ENCODE measurements at places on chromosomes 12 and 14.

DNA sequence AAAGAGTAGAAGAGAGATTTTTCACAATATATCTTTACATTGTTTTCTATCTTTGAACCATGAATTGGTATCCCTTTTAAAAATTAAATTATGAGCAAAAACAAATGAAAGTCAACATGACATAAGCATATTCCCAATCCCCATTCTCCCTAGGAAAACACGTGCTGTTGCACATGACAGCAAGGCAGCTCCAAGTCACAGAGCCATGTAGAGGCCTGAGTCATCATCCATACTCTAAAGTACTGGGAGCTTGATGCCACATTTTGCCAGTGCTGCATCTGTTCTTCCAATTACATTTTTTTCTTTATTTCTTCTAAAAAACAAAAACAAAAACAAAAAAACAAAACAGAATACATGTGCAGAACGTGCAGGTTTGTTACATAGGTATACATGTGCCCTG is 115.2 kb downstream of the ITPR2 start:
- no peak for DNase-seq

DNA sequence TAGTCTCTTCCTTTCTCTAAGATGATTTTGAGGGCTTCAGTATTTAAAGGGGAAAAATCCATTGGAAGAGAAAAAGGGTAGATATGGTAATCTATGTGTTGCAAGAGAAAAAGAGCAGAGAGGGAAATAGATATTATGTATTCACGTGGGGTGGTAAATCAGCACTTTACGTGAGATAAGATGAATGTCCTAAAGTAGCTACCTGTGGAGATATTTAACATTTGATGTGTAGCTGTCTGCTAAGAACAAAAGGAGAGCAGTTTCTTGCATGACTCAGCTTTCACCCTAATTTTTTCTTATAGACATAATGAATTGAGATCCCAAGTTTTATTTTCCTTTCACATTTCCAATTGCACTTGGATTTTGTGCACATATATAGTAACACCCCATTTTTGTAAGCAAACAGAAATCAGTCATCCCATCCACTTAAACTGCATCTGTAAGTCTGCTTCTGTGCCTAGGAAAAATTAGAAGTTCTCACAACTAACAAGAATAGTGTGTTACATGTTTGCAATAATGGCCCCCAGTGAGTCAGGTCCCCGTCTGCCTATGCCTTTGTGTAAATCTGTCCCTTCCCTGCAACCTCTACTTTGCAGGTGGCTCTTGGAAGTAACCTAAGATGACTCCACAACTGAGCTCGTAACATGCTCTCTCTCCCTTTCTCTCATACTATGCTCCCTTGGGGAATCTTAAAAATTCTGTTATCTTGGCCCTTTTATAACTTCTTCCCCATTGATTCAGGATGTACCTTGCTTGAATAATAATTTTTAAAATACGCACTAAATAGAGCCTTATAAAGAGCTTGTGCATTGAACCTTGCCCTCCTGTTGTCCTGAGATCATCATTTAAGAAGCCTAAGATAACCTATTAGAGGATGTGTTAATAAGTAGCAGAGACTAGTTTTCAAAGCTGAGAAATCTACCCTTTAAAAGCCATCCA is 3.7 kb downstream of the TMTC3 start:
- DNase-seq, result no peak

- DNase-seq, result no peak
Measured at GRCh38 chr12:8648576-8649205, 13.9 kb downstream of the MFAP5 start.

DNA sequence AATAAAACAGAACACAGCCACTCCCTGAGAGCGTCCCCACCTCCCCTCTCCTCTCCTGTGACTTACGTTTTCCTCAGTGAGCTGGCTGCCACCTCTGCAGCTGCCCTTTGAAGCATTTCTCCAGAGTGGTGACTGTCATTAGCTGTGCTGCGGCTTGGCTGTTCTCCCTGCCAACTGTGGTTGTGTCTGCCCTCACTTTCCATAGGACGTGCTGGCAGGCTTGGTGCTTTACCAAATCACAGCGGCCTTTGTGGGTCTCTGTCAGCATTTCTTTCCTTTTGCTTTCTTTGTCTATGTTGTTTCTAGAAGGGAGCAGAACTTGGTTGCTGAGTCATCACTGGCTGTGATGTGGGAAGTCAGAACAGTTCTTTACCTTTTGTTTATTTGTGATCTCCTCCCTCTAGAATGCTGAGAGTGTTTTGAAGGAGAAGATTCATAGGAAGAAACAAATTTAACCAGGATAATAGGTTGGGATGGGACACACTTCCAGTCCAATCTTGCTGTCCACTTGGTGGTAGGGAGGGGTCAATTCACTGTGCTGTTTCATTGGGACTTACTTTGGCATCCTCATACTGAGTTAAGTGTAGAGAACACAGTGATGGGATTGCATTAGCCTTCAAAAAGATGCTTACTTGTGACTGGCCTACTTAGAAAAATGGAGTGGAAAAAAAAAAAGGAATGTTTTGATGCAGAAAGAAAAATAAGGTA is 88.2 kb downstream of the TMX1 start:
- peak; percentile 37 for DNase-seq

- DNase-seq, result no peak
Measured at GRCh38 chr14:96944297-96944696, 147.1 kb downstream of the VRK1 start.

- no peak for DNase-seq
Measured at GRCh38 chr12:31737763-31738162, 8.9 kb upstream of the AMN1 start.

DNA sequence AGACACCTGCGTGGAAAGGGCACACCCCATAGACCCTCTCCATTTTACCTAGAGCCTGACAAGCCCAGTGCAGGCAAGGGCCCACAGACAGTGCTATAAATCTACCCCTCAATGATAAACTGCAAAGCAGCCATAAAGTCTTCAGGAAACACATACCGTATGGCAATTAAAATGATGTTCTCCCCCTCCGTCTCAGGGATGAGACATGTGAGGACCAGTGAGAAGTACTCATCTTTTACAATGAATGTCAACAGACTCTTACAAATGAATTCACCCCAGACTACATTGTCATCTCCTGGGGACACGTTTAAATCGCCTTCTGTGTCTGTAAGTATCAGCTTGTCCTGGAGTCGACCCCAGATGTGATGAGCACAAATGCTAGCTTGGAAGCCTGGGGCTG is 362.7 kb downstream of the ADGRD1 start:
- no peak for DNase-seq

DNA sequence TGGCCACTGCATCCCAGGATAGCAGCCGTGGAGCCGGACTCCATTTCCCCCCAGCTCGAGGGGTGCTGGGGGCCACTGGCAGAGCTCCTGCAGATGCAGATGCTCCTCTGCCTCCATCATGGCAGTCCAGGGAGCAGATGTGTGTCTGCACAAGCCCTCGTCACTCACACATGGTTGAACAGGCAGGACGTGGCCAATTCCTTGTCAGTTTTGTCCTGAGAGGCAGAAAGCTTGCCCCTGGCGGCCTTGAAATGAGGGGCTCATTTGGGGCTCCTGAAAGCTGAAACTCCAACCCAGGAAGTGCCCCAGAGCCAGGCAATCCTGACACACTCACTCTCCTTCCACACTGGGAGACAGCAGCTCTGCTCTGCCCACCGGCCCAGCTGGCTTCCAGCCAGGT is 100.9 kb upstream of the C14orf180 start:
- DNase-seq, result no peak

GRCh38 chr12:15883536-15883935 is 1.3 kb downstream of the STRAP start:
- DNase-seq, result peak; percentile 7

- DNase-seq, result peak; percentile 87
Measured at GRCh38 chr14:99389174-99389826, 91.4 kb downstream of the SETD3 start.

DNA sequence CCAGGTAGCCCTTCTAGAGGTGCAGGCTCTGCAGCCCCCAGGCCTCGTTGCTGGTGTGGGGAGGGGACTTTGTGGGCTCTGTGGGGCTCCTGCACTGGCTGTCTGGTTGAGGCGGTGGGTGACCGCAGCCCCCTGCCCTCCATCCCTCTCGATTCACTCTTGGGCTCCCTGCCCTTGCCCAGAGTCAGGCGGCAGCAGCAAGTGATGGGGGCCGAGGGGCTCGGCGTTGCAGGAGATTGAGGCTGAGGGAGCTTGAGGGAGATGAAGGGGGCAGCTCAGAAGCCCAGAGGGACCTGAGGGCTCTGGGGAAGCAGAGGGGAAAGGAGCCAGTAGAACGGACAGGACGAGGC is 9.5 kb upstream of the LRTM2 start:
- no peak for DNase-seq

- DNase-seq, result no peak
Measured at GRCh38 chr14:92792885-92793284, 1.2 kb upstream of the GOLGA5 start.

- peak; percentile 57 for DNase-seq
Measured at GRCh38 chr12:109467978-109468676, 9.0 kb downstream of the KCTD10 start.

DNA sequence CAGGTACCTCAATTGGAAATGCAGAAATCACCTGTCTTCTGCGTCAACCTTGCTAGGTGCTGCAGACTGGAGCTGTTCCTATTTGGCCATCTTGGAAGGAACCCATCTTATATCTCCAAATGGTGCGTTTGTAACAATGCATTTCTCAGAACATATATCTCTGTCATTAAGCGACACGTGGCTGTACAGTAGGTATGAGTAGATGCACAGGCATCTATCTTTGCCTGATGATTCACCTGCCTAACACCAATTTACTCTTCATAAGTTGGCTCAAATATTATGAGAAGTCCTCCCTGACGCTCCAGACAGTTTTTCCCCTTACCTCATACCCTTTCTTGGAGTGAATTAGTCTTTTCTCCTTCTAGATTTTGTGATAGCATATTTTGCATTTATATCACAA is 44.2 kb downstream of the GPR137C start:
- DNase-seq, result no peak

DNA sequence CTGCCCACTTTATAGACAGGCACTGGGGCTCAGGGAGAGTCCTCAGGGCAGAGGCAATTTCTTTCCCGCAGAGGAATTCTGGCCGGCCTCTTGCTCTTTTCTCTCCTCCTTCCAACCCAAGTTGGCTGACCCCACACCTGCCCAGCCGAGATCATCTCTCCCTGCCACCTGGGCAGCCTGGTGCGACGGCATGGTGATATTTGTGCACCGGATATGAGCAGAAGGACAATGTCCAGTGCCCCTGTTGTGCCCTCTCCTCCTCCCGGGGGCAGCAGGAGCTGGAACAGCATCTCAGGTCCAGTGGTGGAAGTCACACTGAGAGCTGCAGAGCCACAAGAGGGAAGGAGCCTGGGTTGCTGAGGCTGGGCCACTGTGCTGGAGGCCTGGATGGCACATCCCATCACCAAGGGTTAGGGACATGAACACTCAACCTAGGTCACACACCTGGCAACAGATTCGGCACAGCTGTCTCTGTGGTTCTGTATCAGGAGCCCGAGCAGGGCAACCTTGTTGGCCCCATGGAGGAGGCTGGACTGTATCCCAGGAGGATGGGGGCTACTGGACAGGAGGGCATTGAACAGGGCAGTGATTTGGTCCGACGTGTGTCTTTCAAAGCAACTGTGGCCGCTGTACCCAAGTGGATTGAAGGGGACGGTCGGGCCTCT is 57.7 kb upstream of the DIO3 start:
- no peak for DNase-seq

DNA sequence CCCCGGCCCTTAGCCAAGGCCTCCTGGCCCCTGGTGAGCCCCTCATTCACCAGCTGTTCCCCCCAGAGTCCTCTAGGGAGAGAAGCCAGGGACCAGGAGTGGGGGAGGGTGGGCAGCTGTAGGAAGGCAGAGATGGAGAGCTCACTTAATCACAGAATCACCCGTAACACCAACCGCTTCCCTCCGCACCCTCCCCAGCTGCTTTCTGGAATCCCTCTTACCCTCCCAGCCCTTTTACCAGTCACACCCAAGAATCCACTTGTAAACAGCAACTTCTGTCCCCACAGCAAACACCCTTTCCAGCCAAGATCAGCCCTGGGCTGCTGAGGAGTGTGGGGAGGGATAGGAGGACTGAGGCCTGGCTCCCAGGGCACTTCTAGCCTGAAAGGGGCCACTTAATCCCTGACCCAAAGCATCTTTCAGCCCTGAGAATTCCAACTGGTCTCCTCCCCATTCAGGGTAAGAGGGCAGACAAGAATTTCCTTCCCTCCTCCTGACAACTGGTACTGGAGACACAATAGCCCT is 18.8 kb downstream of the NCKAP5L start:
- DNase-seq, result peak; percentile 48

DNA sequence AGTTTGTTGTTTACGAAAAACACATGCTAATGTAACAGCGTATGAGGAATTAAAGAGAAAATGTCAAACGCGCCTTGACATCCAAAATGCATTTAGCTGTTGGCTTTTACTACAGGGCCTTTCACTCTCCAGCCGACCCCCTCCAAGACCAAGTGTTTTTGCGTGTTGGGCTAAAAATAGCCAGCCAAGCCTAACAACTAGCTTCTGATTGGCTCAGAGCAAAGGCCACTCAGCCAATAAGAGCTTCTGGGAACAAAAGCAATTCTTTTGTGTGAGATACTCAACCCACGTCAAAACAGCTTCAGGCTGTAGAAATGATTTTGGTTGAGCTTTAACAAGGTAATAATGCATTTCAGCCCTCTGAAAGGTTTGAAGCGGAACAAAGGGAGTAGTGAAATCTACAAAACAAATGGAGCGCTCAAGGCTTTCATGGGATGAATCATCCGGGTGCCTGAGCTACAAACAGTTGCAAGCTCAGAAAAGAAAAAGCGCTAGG is 198.7 kb upstream of the DCN start:
- peak; percentile 79 for DNase-seq

- DNase-seq, result no peak
Measured at GRCh38 chr12:29741342-29742241, 42.1 kb downstream of the TMTC1 start.

GRCh38 chr14:103391048-103391447 is 5.8 kb downstream of the MARK3 start:
- peak; percentile 61 for DNase-seq

Measured in GM03348 (cell line).